Hematopoietic multipotent progenitor cell treated with erythropoietin and hydrocortisone succinate and interleukin-3 and kit ligand, for 17 days (in vitro differentiated cells): ENCODE measurements at places on chromosomes 3 and 15.

DNA sequence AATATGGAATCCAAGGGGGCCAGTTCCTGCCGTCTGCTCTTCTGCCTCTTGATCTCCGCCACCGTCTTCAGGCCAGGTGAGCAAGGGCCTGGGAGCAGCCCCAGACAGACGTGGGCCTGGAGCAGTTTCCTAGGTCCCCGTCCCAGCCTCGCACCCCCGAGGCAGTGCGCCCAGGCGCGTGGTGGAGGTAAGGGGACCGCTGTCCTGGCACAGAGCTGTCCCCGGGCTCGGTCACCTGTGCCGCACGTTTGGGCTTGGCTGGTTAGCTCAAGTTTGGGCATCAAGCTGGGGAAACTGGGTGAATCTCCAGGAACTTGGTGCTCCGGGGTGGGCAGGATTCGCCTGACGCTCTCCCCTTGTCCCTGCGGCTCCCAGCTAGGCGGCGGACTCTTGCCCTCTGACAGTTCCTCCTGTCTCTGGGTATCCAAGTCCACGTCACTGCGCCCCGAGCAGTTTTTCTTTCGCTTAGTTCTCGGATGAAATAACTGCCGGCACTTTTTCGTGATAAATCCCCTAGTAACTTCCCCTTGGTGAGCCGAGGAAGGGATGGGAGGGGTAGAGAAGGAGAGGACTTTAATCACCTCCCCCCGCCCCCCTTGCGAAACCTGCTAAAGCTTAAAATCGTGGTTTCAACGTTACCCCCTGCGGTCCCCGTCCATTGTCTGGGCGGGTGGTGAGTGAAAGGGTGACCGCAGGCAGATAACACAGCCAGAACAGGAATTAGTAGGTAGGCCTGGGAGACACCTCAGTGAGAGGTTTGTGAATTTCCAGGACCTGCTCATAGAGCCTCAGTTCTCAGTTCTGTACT is 901 bp downstream of the ALCAM start:
- DNase-seq = no peak

DNA sequence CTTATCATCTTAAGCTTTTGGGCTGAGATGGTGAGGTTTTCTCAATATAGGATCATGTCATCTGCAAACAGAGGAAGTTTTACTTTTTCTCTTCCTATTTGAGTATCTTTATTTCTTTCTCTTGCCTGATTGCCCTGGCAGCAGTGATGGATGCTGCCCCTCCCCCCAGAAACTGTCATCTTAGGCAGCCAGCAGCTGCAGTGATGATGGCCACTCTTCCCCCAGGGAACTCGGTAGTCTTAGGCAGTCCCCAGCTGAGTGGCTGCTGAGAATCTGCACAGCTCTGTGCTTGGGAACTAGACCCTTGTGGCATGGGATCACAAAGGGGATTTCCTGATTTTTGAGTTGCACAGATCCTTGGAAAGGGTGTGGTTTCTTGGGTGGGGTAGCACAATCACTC is 791.1 kb upstream of the ALCAM start:
- DNase-seq = no peak

- no peak for DNase-seq
Measured at GRCh38 chr3:126982126-126982470, 817 bp upstream of the PLXNA1 start.

GRCh38 chr3:71662056-71662455 is 63.1 kb downstream of the EIF4E3 start:
- DNase-seq = no peak

- DNase-seq = peak; percentile 74
Measured at GRCh38 chr15:68553994-68554720, 24.6 kb upstream of the CORO2B start.

GRCh38 chr3:11096266-11097139 is 57.8 kb upstream of the HRH1 start:
- DNase-seq = no peak

GRCh38 chr15:81270781-81271491 is 53.0 kb downstream of the STARD5 start:
- no peak for DNase-seq

GRCh38 chr3:128170866-128171516 is 17.7 kb downstream of the EEFSEC start:
- no peak for DNase-seq

DNA sequence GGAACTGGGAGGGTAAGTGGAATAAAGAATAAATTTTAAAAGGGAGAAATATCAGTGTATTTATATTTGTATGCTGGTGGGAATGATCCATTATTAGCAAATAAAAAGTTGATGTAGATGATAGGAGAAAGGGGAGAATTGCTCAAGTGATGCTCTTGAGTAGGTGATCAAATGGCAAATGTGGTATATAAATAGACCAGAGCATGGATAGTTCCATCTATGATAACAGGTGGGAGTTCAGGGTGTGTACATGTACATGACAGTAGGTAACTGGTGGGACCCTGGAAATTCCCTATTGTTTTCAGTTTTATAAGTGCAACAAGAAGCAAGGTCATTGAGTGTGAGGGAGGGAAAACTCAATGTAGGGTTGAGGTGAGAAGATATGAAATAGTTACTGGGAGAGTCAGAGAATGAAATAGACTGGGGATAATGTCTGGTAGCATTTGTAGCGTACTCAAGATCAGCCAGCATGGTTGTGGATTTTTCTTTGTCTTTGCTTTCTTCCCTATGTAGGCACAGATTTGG is 31.3 kb upstream of the EBLN2 start:
- DNase-seq = no peak

- DNase-seq = no peak
Measured at GRCh38 chr3:42340466-42340865, 69.9 kb downstream of the LYZL4 start.

DNA sequence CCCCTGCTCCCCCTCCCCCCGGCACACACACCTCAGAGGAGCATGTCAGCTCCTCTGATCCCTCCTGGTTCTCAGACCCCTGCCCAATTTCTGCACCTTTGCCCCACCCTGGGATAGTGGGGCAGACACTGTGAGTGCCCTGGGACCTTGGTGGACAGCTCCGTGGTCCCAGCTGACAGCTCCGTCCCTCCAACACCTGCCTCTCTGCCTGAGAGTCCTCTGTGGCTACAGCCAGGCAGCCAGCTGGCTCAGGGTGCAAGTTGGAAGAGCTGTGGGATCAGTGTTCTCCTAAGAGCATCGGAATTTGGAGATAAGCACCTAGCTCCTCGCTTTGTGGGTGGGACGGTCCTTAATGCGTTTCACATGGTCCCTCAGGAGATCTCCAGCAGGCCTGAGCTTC is 43.7 kb upstream of the PGPEP1L start:
- no peak for DNase-seq

GRCh38 chr15:66565741-66566144 is at the start of gene LCTL:
TSS of gene LCTL (minus strand) at chr15:66565998. CDS start at chr15:66565365, 633 bp downstream.
- no peak for DNase-seq

GRCh38 chr15:89569090-89569745 is 6.1 kb upstream of the TICRR start:
- DNase-seq = no peak
